Activated T-helper 2 cell treated with anti-CD3 and anti-CD28 coated beads, Interferon-gamma antibody, Interleukin-2, Interleukin-4, amounts not matched to agents 10 μg/mL and 5 μg/mL and 100 μg/mL, durations not matched to agents 14 hours and 24 hours and 36 hours (primary cell): ENCODE measurements at places on chromosomes 1 and 21. TPM values are rescaled to one million over a fixed set of nuclear protein-coding genes. Genes with fewer than 3 reads are reported as not detected.

DNA sequence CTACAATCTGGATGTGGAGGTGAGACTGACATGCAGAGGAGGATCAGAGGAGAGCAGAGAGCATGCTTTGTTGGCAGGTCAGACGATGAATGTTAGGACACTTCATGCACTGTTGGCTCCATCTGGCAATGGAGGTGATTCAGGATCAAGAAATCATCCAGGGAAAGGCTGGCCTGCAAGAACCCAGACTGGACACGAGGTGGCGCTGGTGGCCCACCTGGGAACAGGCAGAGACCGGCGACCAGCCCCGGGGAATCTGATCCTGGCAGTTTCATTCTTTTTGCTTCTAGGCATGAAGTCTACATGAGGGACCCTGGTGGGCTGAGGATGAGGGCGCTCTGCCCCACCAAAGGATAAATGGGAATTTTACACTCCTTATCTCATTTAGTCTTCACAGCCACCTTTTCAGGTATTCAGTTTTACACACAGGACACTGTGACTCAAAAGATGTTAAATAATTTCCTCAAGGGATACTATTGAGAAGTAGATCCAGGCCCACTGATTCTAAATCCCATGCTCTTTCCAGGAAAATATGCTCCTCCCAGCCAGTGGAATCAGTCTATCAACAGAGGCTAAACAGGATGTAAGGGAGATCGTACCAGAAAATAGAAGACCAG, 26.2 kb upstream of the SCMH1 start:
- peak; percentile 32 for DNase-seq

GRCh38 chr1:24084050-24084449, 27.9 kb downstream of the MYOM3 start:
- DNase-seq, result no peak

GRCh38 chr1:227120826-227121225, 180.7 kb downstream of the COQ8A start:
- no peak for DNase-seq

DNA sequence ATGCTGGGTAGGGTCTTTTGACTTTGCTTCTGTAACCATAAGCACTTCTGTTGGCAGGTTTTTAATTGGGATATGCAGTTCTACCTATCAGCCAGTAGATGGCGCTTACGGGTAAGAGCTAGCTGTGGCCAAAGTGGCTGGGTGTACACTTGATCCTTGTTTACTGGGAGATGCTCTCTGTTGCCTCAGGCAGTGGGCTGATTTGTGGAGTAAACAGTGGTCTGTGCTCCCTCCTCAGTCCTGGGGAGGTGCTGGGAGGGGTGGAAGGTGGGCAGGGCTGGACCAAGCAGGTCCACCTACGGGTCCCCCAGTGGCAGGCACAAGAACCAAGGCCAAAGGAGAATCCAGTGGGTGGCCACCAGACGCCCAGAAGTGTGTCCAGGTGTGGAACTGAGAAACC, 43.4 kb downstream of the RALGPS2 start:
- peak; percentile 9 for DNase-seq

DNA sequence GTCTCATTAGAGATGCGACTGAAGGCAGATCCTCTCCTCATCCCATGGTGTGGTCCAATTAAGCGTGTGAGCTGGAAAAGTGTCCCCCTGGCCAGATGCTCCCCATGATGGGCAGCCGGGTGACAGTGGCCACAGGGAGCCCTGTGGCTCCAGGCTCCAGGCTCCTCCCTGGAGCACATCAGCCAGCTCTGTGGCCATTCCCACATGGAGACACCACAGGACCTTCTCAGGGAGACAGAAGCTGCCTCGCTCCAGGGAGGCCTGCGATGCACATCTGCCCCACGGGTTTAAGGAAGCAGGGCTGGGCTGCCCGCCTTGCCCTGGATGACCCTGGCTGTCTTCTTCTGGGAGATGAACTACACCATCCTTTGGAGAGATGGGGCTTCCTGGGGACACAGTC, 99.9 kb upstream of the TLR5 start:
- no peak for DNase-seq

GRCh38 chr1:192005976-192006375, 152.3 kb upstream of the RGS18 start:
- DNase-seq, result no peak

- no peak for DNase-seq
Measured at GRCh38 chr21:40146216-40146837, 279.1 kb downstream of the PCP4 start.

DNA sequence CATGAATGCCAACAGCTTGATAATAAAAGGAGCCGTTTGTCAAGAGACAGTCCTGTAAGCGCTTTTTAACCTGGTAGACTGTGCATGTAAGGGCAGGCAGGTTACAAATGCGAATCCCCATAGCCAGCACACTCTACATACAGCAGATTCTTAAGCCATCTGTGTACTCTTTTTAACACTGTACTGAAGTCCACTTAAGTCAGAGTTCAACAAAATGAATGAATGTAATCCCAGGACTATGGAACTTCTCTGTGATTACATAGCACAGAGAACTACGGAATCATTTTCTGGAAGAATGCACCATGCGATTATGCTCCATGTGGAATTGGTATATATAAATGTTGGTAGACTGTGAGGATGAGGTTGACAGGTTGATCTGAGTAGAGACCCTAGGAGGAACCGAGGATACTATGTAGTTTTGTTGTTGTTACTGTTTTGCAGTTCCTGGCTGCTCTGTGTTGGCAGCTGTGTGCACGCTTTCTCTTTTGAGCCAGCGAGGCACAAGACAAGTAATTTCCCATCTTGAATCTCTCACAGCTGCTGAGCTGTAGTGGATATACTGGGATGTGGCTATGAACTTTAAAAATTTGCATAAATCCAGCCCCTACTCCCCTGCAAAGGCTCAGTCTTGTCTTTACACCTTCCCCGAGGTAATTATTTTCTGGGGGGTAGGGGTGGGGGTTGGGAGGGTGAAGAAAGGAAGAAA, 21.9 kb downstream of the LRRC8D start:
- peak; percentile 37 for DNase-seq

GRCh38 chr1:24975391-24975790, 45.3 kb upstream of the RUNX3 start:
- no peak for DNase-seq

- DNase-seq, result no peak
Measured at GRCh38 chr1:118905196-118905595, 82.9 kb downstream of the TBX15 start.

GRCh38 chr1:101122452-101123166, 97.0 kb upstream of the DPH5 start:
- no peak for DNase-seq

DNA sequence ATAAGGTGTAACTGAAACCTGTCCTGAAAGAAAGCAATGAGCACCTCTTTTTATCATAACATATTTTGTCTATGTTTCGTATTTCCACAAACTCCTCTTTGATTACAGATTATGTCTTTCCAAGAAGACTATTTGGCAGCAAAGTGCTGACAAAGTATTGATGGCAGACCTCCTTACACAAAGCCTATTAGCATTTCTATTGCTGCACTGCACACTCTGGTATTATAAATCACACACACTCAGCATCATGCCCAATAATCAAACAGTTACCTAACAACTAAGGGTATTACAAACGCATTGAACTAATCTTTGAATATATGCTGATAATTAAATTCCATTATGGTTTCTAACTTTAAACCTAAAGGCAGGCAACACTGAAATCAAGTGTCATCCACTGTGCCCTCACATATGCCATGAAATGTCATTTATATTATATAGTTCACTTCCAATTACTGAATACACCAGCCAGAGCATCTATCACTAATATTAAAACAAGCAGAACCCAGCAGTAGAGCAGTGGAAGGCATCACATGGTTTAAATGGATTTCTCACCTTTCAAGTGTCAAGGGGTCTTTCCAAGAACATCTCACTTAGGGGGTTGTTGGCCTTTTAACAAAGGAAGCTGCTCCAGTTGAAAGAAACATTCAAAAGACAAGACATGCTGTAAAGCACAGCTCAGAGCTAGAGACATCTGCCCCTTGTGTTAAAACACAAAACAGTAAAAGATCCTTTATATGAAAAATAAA, 239.1 kb downstream of the RERE start:
- no peak for DNase-seq

GRCh38 chr1:202848191-202848542, 37.4 kb downstream of the PCAT6 start:
- no peak for DNase-seq

GRCh38 chr21:32189688-32190483, 89.0 kb downstream of the MIS18A start:
- no peak for DNase-seq

DNA sequence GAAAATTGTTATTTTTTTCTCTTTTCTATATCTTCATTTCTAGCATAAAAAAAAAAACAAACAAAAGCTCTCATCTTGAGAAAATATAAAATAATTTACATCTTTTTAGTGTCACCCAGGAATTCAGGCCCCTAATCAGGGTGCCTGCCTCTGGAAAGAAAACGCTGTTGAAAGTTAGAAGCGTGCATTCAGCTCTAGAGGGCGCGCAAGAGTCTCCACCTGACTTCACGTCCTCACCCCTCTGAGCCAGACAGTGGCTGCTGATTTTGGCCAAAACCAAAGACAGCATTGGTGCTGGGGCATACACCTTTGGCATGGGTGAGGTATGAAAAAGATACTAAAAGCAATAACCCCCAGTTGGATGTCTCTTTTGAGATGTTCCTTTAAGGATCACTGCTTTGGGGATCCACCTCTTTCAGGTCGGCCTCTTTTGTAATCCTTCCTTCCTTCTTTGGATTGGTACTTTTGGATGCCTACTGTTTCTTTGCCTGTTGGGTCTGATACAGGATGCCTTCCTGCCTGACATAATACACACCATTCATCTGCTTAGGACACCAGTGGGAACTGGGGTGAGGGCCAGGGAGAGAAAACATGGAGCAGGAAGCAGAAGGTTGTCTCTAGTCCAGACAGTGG, 77.6 kb upstream of the CHRM3 start:
- peak; percentile 9 for DNase-seq

DNA sequence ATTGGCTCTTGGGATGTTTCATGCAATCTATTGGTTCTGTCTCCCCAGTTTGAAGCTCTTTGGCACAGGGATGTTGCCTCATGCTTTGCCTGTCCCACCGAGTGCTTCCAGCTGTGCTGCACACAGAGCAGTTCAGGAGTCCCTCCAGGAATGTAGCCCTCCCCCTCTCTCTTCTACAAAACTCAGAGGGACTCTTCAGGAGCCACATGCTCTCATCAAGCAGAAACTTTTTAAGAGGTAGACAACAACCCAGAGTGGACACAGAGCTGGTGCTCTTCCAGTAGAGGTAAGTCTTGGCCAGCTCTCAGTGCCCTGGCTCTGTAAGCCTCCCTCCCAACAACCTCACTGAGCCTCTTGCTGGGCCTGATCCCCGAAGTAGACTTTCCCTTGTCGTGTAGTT, 11.6 kb upstream of the ZNF697 start:
- DNase-seq, result no peak

DNA sequence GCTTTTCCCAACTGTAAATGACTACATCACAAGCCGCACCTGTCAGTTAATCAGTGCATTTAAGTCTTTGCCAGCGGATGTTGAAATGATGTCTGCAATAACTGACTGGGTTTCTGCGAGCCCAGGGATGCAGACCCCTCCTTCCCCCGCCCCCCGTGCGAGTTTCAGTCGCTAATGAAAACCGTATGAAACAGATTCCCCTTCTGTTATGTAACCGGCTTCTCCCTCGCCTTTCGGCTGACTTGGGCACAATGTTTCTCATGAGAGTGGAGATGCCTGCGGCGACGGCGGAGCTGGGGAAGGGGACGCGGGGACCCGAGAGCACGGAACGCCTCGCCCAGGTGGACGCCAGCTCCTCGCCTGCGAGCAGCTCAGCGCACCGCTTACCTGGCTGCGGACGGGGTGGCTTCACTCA, 753 bp downstream of the KCNJ6 start:
- DNase-seq, result no peak

DNA sequence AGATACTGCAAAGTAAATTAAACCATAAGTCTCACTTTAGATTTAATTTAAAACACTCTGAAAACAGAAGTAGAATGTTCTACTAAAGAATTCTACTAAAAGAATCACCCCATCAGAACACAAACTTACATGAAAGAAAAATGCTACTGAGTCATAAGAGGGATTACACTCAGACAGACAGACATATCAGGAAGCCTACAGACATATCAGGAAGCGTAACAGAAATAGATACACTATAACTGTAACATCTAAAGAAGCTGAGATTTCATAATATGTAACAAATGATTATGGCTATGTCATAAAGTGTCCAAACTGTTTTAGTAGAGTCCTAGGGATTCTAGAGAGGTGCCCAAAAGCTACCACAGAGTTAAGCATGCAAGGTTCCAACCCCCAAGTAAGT, 23.9 kb downstream of the FOXJ3 start:
- no peak for DNase-seq

DNA sequence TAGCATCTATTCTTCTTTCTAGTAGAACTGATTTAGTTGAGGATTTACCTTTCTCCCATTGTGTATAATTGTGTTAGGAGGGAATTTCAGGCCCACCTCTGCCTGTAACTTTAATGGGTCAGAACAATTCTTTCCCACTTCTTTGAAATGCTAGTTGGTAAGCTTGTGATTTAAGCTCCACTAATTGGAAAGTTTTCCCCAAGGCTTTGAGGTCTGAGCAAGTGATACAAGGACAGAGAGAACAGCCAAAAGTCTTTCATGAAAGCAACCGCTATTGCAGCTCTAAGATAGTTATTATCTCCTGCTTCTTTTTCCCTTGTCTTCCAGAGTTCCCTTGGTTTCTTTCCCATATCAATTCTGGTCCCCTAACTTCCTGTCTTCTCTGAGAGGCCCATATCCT, 38.7 kb upstream of the PDC start:
- DNase-seq, result no peak

Gene TNFRSF18
- 219 and 231 TPM in 2 replicates for total RNA-seq

Gene OR2G3
- total RNA-seq, result not detected in 2 replicates

Gene FCGR3A
- not detected in 2 replicates for total RNA-seq

Gene RSPO1
- not detected in 2 replicates for total RNA-seq

Gene TBX15
- not detected in 2 replicates for total RNA-seq

Gene AQP10
- total RNA-seq, result not detected in 2 replicates

Gene DNAI4
- 0.90 and 1.7 TPM in 2 replicates for total RNA-seq
